ENCODE measurements at places on chromosomes 5 and 9.

DNA sequence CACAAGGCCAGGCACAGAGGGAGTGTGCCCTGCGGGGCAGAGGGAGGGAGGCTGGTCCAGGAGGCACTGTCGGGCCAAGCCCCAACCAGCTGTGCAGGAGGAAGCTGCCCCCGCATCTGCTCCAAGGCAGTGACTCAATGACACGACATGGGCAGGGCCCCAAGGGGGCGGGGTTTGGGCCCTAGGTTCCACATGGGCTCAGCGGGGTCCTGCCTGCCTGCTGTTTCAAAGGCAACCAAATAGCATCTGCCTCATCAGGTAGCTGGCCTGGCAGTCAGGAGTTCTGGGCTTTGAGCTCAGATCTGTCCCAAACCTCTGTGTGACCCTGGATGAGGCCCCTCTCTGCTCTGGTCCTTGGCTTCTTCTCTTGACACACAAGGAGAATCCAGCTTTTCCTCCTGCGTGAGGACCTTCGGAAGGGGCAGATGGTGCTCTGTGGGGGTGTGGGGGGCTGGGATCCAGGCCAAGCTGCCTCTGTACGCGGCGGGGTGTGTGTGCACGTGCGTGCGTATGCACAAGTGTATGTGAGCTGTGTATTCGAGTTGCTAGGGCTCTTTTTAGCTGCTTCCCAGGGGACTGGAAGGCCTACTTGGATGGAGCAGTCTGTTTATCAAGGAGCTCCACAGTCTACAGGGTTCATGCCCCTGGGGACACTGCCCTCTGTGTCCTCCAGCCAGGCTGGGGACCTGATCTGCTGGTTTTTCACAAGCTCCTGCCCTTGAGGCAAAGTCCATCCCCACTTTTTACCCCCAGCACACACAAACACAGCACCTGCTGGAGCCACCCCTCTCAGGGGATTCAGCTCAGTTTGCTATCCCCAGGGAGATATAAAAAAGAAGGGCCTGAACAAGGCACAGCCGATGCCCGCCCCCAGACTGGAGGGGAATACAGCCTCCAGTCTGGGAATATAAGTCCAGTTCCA lies 138.9 kb downstream of the RGS3 start:
- peak; percentile 54 for DNase-seq

- no peak for DNase-seq
Measured at GRCh38 chr9:37948417-37948980, 44.6 kb upstream of the SLC25A51 start.

DNA sequence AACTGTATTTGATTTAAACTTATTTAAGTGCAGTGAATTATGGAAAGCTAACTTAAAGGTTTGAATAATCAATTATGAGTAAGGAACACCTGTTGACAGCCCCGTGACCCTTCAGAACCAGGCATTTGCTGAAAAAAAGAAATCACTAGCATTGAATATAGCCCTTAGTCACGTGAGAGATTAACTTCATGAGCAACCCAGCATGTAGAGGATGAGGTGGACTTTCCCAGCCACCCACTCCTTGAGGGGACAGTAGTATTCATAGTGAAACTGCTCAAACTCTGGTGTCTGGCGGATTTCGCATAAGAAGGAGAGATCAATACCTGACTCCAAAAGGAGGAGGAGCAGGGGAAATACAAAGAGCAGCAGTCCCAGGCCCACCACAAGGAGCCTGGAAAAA lies 184.8 kb upstream of the RASEF start:
- DNase-seq = no peak

GRCh38 chr9:36868586-36869282 lies 165.3 kb downstream of the PAX5 start:
- no peak for DNase-seq

- no peak for DNase-seq
Measured at GRCh38 chr5:127761869-127762268, 58.7 kb downstream of the CCDC192 start.

- no peak for DNase-seq
Measured at GRCh38 chr5:132750471-132751230, 3.4 kb downstream of the CCNI2 start.

DNA sequence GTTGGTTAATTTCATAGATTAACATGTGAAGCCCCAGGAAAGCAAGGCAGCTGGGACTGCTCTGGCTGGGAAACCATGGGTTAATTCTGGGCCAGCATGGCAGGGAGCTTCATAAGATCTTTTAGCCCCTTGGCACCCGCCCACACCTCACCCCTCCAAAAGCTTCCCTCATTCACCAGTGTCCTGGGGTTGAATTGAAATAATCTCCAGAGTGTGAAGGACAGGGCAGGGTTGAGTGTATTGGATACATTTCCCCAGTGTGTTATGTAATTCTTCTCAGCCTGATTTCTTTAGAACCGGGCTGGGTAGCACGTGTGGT lies 19.4 kb downstream of the WNT8A start:
- no peak for DNase-seq

GRCh38 chr9:18067548-18068120 lies 406.3 kb upstream of the ADAMTSL1 start:
- no peak for DNase-seq

DNA sequence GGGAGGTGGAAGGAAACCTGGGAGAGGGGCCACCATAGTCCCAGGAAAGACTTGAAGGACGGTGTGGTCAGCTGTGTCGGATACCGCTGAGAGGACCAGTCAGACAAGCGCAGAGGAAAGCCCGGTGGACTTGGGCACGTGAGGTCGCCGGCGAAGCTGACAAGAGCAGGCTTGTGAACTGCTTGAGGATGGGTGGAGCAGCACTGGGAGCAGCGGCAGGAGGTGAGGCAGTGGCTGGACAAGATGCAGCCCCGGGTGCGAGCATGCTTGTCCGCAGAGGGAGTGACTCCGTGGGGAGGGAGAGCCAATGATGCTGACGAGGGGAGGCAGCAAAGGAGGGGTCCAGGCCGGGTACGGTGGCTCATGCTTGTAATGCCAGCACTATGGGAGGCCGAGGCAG lies 18.3 kb upstream of the CD74 start:
- DNase-seq = no peak

GRCh38 chr5:1211701-1212100 lies 10.3 kb downstream of the SLC6A19 start:
- DNase-seq = no peak

DNA sequence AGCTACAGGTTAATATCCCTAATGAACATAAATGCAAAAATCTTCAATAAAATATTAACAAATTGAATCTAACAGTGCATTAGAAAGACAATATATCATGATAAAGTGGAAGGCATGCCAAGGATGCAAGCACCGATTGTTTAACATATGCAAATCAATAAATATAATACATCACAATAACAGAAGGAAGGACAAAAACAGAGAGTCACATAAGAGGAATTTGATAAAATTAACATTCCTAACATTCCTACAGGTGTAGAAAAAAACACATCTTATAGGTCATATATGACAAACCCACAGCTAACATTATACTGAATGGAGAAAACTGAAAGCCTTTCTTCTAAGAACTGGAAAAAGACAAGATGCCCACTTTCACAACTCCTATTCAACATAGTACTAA lies 297.0 kb downstream of the CDH18 start:
- no peak for DNase-seq

- DNase-seq = no peak
Measured at GRCh38 chr5:10219068-10219467, 30.6 kb downstream of the ATPSCKMT start.

DNA sequence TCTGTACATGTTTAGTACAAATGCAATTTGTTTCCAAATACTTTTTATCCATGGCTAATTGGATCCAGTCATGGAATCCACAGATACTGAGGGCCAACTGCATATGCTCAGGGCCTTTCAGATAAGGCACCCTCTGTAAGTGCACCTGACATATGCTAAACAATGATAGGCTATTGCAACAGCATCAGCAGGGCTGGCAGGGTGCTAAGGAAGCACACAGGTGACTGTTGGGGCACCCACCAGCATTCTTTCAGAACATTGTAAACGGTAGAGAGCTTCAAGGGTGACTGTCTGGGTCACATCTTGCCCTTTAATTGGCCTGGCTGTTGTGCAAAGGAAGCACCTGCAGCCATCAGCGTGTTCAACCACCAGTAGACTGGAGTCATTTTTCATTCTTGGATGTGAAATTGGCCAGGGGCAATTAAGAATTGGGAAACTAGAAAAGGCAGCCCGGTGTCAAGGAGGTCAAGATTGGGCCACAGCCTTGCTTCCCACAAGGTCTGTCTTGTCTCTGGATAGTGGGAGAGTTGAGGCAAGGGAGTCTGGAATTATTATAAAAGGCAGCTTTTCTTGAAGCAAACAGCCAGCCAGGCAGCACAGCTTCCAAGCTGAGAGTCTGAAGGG lies 129.3 kb upstream of the RAI14 start:
- no peak for DNase-seq

DNA sequence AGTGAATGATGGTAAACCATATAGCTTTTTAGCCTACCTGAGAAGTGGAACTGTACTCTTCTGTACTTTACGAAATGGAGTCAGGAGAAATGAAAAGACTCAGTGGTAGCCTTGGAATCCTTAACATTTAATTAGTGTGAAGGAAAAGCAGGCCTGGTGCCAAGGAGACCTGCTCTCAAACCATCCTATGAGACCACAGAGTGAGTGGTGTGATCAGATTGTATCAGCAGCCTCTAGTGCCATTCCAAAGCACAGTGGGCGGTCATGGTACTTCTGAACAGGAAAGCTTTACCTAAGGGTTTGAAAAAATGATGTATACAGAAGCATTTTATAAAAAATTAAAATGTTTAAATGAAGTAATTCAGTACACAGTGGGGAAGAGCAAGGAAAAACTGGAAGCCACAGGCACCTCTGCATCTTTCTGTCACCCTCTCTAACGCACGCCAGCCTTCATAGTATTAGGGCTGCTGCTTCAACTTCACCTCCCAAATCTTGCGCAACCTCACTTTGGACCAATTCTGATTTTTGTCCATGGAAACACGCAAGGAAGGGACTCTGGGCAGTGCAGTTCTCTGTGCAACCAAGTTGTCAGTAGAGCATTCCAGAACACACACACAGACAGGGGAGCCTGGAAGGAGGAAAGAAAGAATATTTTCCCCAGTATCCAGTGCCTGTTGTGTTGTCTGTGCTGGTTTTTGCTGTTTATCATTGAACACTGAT lies 203.7 kb downstream of the SH3GL2 start:
- no peak for DNase-seq

GRCh38 chr5:43601454-43602260 lies 1.3 kb upstream of the NNT start:
- DNase-seq = peak; percentile 32

DNA sequence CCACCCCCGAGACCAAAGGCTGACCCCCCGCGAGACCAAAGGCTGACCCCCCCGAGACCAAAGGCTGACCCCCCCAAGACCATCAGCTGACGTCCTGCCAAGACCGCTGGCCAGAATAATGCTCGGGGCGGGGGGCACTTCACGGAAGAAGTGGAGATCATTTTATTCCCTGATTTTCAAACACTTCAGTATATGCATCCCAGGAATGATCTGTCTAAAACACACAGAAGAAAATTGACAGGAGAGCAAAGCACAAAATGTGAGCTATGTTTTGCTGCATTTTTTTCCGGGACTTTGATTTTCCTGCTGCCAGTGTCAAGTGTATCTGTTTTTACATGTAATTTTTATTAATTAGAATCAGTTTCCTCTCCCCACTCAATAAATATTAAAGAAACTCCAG lies 67.1 kb downstream of the ADAMTS2 start:
- no peak for DNase-seq

DNA sequence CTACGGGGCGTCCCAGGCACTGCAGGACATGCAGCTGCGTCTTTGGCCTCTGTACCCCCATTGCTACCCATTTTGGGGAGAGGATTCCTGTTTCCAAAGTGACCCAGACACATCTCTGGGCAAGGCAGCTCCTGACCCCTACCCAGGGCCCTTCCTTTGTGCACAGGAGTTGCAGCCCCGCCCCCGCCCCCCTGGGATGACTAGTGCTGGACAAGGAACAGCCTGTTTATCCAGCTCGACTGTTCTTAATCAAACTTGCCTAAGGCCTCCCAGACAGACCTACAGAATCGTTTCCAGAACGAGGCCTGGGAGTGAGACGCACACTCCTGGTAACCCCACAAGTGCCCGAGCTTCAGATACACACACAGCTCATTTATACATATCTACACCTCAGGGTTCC lies 13.2 kb downstream of the DIPK1B start:
- DNase-seq = no peak

- no peak for DNase-seq
Measured at GRCh38 chr5:88660264-88660946, 222.6 kb downstream of the MEF2C start.

DNA sequence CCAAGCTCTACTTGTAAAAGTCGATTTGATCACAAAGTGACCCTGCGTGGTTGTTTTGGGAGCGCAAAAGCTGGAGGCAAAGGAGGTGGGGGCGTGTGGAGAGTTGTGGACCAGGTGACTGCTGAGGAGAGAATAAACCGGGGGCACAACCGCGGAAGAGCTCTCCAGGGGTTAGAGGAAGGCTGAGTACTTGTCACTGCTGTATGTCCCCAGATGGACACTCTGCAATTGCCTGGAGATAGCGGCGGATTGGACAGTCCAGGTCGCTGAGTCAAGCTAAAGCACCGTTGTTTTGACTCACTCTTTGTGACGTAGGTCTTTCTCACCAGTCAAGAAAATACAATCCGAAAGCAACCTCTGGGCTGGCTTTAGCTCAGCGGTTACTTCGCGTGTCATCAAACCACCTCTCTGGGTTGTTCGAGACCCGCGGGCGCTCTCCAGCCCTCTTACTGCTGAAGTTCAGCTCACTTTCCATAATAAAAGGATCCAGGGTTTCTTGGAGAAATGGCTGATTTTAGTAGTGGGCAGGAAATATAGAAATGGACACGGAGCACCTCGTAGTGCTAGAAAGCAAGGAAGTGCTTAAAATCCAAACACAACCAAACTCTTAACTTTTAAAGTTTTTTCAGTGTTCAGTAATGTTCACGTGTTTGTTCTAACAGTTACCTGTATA lies 25.7 kb downstream of the ZMAT2 start:
- peak; percentile 92 for DNase-seq

GRCh38 chr5:150500328-150500841 lies 7.5 kb upstream of the NDST1 start:
- DNase-seq = no peak

- DNase-seq = no peak
Measured at GRCh38 chr5:108814551-108814950, 66.9 kb downstream of the FER start.

DNA sequence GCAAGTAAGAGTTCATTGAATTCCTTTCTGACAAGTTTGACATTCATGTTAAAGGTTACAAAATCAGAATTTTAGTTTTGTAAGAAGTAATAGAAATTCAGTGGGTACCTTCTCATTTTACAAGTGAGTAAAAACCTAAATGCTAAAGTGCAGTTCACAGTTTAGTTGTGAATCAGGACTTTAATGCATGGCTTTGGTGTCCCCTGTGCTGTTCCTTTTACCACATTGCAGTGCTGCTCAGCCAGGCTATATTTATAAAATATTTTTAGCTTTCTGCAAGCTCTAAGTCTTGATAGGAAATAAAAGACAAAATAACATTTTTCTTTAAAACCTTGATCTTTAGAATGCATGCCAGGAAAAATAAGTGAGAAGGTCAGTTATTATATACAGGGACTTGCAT lies 26.3 kb downstream of the PAM start:
- DNase-seq = no peak

- DNase-seq = no peak
Measured at GRCh38 chr5:65866837-65867521, 59.4 kb upstream of the ERBIN start.

Measured in HepG2 (cell line).